GM23338 (cell line): ENCODE measurements at places on chromosomes 1 and 21. TPM values are rescaled to one million over a fixed set of nuclear protein-coding genes. Genes with fewer than 3 reads are reported as not detected.

DNA sequence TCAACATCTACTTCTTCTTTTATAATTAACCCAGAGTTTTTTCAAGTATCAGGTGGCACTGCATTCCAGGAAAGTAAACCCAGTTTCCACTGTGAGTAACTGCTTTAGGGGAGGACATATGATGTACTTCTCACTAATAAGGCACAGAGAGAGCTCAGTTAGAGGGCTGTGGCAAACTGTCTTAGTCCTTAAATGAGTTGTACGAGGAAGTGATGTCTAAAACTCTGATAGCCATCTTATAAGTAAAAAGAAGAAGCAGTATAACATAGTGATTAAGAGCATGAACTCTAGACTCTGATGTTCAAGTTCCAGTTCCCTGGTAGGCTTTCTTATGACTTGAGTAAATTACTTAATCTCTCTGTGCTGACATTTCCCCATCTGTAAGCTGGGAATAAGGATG lies 58.7 kb upstream of the PTGS2 start:
- DNase-seq = no peak

GRCh38 chr1:153769221-153769620 lies 6.0 kb upstream of the SLC27A3 start:
- DNase-seq = no peak

PHLDA3 gene
- 87.4 and 111 TPM in 2 replicates for total RNA-seq

GRCh38 chr1:185567440-185567839 lies 166.8 kb upstream of the HMCN1 start:
- DNase-seq = no peak

GRCh38 chr1:4146101-4146500 lies 246.0 kb upstream of the C1orf174 start:
- DNase-seq = no peak

HRNR gene
- not detected in 2 replicates for total RNA-seq

DNA sequence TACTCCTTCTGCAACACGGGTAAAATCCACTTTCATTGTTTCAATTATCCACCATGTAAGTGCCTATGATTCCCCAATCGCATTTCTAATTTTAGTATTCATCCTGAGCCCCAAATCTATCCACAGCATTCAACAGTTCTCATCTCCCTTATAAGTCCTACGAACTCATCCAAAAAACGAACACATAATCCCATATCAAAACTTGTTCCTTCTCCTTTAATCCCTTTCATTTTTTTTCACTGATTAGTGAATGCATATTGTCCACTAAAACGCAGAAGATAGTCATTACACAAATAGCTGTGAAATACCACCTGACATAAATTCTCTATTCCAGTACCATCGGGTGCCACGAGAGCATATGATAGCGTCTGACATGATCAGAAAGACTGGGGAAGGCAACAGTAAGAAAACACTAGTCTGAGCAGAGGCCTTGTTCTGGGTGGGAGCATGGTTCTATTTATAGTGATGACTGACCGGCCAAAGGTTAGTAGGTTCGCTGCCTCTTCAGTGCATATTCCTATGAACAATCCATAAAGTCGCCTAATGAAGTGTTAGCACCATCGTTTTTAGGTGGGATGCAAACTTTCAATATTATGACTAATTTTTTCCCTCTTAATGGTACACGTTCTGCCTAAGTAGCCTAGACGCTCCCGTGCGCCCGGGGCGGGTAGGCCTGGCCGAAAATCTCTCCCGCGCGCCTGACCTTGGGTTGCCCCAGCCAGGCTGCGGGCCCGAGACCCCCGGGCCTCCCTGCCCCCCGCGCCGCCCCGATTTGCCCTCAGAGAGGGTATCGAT lies 648 bp downstream of the ATP5PF start:
- DNase-seq = peak; percentile 6

RBM11 gene
- total RNA-seq = 6.8 and 8.3 TPM in 2 replicates

MATN1 gene
- total RNA-seq = 0.31 TPM in 1 of 2 replicates, not detected in the other

DNA sequence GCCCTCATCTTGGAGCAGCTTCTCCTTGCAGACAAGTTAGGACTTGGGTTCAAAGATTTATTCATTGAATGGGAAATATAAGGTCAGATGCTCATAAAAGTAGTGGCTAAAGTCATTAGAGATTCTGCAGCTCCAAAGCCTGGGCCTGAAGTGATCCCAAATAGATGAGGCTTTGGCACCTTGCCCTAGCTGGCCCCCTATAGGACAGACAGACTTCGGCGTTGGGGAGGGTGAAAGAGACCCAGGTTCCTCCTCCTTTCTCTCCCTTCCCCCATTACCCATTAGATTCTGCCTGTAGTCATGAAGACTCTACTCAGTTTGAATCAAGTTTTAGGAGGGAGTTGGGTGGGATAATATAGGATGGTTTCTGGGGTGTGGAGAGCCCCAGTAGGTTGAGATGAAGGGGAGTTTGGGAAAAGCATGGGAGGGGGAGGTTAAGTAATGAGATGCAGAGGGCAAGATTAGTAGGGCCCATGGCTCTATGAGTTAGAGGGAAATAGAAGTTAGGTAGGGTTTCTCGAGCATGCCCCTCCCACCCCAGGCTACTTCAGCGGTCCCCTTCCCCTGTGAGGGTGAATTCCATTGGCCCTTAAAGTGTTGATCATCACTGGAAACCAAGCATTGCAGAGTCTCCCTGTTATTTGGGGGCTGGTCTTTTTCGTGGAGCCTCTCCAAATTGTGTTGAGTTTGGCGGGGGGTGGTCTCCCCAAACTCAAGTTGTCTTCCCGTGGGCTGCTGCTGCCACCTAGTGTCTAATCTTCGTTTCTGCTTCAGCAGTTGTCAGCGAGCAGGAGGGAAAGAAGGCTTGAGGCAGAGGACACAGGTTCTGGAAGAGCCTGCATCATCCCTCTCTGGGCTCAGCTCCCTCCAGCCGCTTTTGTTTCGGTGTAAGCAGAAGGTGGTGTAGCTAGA lies 2.1 kb upstream of the AHDC1 start:
- DNase-seq = peak; percentile 89

DNA sequence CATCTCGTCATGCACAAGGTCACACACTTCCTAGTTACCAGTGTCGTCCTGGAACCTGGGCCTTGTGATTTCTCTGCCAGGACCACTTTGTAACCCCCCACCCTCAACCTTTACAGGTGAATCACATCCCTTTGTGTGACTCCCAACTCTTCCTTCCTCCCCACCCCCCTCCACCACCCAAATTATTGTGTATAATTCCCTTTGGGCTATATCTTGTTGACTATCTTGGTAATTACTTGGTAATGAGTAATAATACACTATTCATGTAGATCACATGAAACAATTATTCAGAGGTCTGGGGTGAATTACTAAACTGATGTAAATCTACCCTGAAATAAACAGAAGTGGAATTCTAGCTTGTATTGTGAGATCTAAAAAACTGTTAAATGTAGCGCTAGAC lies 1.7 kb downstream of the KCNK1 start:
- no peak for DNase-seq

DNA sequence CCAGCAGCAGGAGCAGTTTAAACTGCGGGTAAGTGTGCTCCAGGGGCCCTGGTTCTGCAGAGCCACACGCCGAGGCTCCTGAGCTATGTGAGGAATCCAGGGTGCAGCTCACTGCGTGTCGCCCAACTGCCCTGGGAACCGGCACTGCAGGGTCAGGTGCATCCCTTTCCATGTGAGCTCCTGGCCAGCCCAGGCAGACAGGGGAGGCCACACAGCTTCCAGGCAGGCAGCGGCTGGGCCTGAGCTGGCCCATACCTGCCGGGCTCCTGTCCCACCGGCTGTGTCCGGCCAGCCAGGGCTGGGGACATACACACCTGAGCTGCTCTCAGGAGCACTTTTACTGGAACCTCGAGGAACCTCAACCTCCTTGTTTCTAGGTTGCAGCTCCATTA lies 18.6 kb upstream of the COL18A1 start:
- no peak for DNase-seq

- no peak for DNase-seq
These were observed 215.8 kb downstream of the COL24A1 start for GRCh38 chr1:85940656-85941306.

DNA sequence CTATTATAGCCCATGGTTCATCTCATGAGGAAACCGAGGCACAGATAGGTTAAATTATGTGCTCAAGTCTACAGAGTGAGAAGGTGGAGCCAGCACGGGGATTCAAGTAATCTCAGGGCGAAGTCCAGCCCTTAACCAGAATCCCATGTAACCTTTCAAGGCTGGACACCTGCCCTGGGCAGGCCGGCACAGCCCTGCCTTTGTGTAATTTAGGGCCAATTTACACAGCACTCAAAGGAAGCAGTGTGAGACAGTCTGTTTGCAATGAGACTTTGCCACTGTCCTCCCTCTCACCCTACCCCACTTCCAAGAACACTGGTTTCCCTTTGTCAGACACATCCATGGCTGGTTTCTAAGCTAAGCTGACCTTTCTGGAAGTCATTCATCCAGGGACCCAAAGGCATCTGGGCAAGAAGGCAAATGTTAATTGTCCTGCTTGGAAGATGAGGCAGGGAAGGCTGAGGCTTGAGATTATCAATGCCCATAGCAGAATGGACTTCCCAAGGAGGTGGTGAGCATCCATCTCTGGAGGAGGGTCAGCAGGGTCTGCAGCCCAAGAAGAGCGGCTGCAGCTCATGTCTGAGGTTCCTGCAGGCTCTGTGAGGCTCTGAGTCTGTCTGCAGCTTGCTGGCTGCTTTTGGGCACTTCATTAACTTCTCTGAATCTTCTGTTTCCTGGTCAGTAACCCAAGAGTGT lies 159.2 kb downstream of the TRABD2B start:
- no peak for DNase-seq

DNA sequence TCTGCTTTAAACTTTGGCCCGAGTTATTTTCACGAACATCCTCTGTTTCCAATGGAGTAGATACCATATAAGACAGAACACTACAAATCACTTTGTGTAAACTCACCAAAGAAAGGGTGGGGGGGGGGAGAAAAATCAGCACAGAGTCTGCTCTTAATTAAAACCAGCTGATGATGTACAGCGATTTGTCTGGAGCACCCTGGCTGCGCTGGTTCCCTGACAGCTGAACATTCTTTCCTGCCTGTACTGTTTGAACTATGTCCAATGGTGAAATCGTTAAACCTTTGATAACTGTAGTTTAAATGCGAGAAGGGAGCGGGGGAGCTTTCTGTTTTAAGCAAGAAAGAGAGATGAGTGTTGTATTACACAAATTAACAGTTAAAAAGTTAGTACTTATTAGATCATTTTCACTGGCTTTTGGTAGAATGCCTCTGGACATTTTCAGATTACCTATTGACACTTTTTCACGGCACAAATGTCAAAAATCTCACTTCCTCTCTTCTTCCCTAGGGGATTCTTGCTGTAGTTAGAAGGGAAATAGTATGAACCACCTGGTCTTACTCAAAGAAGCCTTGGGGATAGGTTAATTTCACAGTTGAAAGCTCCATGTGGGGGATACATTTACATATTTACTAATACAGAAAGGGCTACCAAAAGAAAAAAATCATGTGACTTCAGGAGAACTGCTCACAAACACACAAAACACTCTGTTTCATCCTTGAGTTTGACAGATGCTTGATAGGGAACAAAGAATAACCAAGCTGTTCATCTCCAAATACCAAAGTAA lies 140.2 kb upstream of the RUNX1 start:
- no peak for DNase-seq

DNA sequence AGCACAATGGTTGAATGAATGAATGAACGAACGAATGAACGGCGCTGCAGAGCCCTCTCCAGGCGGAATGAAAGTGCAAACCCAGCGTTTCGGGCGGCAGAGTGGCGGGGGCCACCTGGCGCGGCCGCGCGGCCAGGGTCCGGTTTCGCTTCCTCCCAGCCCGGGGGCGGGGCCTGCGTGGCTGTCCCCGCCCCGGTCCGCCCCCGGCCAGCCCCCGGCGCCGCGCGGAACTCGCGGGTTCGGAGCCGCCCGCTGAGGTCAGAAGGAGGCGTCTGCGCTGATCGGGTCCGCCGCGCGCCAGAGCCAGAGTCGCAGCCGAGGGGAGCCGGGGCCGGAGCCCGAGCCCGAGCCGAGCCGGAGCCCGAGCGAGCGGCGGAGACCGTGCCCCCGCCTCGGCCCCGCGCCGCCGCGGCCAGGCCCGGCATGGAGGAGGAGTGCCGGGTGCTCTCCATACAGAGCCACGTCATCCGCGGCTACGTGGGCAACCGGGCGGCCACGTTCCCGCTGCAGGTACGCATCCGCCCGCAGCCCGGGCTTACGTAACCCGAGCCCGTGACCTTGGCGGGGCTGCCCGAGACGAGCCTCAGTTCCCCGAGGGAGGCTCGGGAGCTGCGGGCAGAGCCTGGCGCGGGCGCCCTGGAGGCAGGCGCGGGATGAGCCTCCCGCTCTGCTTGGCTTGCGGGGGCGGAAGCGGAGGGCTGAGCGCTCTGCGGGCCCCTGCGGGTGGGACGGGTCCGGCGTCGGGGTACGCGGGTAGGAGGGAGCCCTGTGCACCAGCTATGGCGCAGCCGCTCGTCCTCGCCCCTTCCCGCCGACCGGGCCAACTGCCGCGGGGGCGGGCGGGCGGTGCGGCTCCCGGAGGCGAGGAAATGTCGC lies at the start of gene PDXK:
TSS of gene PDXK (plus strand) at position 258 of the 876 bp plus-strand sequence. CDS start at position 424, 166 bp downstream.
- DNase-seq = peak; percentile 88

DNA sequence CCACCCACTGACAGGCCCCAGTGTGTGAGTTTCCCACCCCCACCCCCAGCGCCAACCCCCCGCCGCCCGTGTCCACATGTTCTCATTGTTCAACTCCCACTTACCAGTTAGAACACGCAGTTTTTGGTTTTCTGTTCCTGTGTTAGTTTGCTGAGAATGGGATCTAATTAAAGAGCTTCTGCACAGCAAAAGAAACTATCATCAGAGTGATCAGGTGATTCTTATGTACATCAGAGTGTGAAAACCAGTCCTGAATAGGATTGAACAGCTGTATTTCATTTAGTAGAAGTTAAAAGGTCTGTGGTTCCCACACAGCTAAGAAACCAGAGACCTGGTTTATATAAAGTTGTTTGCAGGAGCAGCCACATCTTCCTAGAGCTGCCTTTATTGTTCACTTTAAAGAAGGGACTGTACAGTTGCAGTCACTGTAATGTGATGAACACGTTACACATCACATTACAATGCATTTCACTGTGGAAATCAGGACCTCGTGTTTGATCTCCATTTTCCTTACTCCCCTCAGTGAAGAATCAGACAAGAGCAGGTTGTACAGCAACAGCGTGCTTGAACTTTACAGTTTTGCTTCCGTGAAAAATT lies 1.2 kb downstream of the GBP6 start:
- no peak for DNase-seq

NUP210L gene
- total RNA-seq = not detected in 2 replicates
